ENCODE measurements at places on chromosomes 2 and 18.

DNA sequence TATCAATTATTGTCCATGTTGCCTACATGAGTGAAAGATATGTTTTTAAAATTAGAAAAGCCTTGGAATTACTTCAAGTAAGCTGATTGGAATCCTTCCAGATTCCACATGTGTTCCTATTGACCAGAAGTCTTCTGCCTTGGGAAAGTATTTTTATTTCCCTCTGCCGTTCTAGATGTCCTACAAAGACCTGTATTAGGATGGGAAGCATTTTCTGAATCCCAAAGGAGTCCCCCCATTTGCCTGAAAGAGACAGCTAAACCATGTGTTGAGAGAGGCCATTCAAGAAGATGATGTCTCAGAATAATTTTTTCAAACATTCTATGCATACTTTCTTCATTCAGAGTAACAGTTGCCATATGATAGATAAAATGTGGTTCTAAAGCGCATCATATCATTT is 19.0 kb upstream of the MYO1B start:
- H3K4me1 ChIP-seq = peaks cover 5% of the 10 kb centered on the region
- DNase-seq = no peak
- H3K36me3 ChIP-seq = peaks cover 4% of the 10 kb centered on the region
- H3K4me3 ChIP-seq = no peak overlapping the region
- H3K27ac ChIP-seq = no peak overlapping the region

- DNase-seq = no peak
- no peak overlapping the region for H3K27ac ChIP-seq
- no peaks in the 10 kb centered on the region for H3K27me3 ChIP-seq
- H3K4me1 ChIP-seq = no peaks in the 10 kb centered on the region
- no peak overlapping the region for H3K4me3 ChIP-seq
Observed at GRCh38 chr2:67108231-67108630, 288.9 kb upstream of the ETAA1 start.

- H3K4me3 ChIP-seq = no peak overlapping the region
- H3K36me3 ChIP-seq = no peaks in the 10 kb centered on the region
- DNase-seq = no peak
- H3K27me3 ChIP-seq = no peaks in the 10 kb centered on the region
- H3K27ac ChIP-seq = no peak overlapping the region
Observed at GRCh38 chr2:41111836-41112627, 660.1 kb upstream of the SLC8A1 start.

DNA sequence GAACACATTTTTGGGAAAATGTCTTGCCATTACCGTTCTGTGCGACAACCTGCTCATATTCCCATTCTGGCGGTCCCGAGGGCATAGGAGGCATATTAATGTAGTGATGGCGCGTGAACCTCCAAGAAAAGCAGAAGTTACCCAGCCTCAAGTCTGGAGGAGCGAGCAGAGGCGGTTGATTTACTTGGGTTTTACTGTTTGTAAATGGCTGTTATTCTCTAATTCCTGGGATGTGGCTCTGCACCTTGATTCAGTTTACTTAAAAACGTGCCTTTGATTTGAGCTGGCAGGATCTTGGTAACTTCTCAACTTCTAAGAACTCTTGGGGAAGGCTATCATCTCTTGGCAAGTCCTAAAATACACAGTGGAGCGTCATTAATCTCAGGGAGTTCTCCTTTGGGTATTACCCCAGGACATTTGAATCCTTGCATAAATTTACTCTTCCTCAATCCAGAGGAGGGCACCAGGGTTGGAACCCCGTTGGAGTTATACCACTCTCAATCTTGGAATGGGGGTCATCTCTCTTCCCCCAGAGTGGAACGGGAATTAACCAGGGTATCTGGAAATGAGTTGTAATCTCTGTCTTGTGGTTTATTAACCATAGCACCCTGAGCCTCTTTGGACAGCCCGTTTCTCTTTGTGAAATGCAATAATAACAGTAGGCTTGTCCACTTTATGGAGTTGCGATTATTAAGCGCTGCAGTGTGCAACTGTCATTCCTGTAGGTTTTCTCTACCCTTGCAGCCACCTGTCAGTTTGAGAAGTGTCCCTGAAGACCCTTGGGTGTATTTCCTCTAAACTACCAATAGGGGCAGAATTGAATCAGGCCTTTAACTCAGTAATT is 2.1 kb downstream of the HK2 start:
- peaks cover 73% of the 10 kb centered on the region for H3K4me1 ChIP-seq
- H3K27ac ChIP-seq = peak overlapping the region; percentile 65
- H3K36me3 ChIP-seq = peaks cover 24% of the 10 kb centered on the region
- no peak for DNase-seq
- H3K4me3 ChIP-seq = peak overlapping the region; percentile 96

Measured in activated T-helper 1 cell treated with anti-CD3 and anti-CD28 coated beads, Interleukin-12 subunit alpha, Interleukin-12 subunit beta, Interleukin-2, Interleukin-4 antibody, amounts not matched to agents 30 ng/mL and 10 ng/mL and 1 ng/mL, durations not matched to agents 14 hours and 24 hours and 36 hours (primary cell).